ENCODE measurements at places on chromosomes 16 and 17.

DNA sequence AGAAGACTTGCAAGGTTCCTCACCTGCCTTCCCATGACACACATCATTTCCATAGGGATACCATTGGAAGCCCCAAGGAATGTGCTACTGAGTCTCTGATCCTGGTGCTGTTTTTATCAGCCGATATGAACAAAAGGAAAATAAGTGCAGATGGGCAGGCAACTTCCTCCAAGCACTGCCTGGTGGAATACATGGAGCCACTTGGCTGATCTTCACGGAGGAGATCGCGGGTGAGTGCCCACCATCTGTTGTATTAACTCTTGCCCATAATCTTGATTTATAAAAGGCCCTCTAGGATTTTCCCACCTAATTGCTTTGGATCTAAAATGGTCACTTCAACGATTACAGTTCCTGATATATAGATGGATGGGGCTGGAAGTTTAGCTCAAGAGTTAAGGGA lies 24.7 kb upstream of the CDRT15 start:
- DNase-seq = no peak

DNA sequence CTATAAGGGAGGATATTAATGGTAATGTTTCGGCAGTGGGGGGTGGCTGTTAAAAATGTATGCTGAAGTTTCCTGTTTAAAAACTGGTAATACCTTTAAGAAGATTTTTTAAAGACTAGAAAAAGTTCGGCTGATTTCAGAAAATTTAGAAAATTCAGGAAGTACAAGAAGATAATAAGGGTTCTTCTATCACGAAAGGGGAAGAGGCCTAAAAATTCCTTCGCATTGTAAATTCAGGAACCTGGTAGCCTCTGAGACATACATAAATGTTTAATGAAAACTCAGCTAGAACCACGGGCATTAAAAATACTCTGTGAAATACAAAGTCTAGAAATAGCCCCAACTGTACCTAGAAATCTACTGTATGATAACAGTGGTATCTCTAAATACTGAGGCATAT lies 181.2 kb downstream of the PARN start:
- DNase-seq = peak; percentile 26

DNA sequence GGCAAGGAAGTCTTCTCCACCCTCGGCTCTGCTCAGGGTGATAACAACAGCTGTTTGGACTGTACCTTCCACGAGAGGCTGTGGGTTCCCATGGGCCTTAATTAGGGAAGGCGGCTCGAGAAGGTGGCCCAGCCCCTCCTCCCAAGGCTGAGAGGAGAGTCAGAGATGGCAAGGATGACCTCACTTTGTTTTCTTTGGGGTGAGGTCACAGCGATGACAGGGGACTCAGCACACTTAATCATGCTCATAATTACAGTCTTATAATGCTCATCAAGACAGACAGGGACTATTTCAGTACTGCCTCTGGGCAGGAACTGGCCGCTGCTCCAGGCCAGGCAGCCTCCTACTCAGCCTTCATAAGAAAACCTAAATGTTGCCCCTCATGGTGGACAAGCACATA lies 19.7 kb downstream of the WFDC1 start:
- DNase-seq = no peak

GRCh38 chr16:62596584-62596983 lies 560.3 kb upstream of the CDH8 start:
- no peak for DNase-seq

GRCh38 chr17:76659928-76660655 lies 16.5 kb upstream of the ST6GALNAC1 start:
- peak; percentile 49 for DNase-seq

DNA sequence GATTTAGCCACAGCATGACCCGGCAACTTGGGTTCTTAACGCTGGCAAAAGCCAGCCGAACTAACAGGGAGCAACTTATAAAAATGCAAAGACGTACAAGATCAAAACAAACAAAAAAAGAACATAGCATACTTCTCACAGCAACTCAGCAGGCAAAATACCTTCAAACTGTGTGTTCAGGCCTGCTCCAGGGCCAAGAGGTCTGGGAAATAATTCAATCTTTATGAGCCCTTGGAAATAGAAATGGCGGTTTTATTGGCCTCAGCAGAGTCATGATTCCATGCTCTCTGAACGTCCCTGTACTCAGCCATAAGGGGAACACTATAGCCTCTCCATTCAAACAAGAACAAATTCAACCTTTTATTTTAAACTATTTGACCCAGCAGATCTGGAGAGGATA lies 101.3 kb upstream of the C17orf78 start:
- DNase-seq = no peak

DNA sequence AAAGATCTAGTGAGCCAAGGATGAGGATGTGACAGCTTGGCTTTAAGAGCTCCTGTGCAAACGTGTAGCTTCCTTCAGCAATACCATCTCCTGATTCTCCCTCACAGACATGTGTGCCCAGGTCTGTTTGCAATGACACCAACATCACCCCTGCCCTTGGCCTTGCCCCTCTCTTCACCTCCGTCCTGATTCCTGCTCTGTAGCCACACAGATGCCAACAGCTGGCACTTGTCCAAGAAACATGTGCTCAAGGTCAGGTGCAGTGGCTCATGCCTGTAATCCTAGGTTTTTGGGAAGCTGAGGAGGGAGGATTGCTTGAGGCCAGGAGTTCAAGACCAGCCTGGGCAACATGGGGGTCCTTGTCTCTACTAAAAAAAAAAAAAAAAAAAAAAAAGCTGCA lies 103.8 kb upstream of the CRHR1 start:
- DNase-seq = no peak

DNA sequence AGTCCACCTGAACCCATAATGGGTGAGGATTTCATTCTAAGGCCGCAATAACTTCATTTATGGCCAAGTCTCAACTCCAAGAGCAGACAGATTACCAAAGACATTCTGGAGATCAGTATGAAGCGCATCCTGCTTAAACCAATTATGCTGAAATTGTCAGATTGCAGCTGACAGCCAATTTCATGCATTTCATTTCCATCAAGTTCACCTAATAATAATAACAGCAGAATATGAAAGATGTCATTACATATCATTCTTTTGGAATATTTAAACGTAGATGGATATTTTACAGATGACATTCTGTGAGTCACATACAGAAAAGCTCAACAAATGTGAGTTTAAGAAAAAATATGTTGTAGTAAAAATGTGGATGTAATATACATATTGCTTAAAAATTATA lies 54.9 kb upstream of the NACA2 start:
- no peak for DNase-seq

- no peak for DNase-seq
These were observed 113.9 kb downstream of the VPS53 start for GRCh38 chr17:600576-601243.

DNA sequence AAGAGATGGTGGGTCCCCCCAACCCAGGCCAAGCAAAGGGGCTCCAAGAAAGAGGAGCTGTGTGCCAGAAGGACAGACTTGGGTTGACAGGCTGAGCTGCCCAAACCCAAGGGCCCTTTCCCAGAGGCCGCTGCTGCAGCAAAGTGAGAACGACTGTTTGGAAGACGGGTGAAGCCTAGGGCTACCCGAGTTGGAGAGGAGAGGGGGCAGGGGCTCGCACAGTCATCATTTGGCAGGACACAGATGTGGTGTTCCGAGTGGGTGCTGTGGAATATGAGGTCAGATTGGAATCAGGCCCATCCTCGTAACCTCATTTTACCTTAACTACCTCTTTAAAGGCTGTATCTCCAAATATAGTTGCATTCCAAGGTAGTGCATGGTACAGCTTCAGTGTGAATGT lies 5.3 kb upstream of the MFAP4 start:
- no peak for DNase-seq

GRCh38 chr17:72665852-72666851 lies 426.3 kb downstream of the SLC39A11 start:
- DNase-seq = no peak

- DNase-seq = no peak
These were observed 3.5 kb downstream of the PLK1 start for GRCh38 chr16:23682181-23682580.

GRCh38 chr17:43393944-43394482 lies 4.8 kb upstream of the ARL4D start:
- peak; percentile 92 for DNase-seq

DNA sequence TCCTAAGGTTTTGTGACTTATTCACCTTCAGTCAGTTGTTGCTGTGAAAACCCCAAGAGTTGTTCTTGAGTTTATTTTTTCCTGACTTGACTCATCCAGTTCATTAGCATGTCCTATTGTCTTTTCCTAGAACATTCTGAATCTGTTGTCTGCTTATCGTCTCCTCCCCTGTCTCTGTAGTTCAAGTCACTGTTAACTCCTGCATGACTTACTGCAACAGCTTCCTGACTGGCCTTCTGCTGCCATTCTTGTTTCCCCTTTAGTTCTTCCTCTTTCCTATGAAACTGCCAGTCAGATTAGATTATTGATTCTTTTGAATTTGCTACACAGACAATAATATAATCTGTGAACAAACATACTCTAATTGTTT lies 161.5 kb downstream of the FTO start:
- DNase-seq = peak; percentile 90

DNA sequence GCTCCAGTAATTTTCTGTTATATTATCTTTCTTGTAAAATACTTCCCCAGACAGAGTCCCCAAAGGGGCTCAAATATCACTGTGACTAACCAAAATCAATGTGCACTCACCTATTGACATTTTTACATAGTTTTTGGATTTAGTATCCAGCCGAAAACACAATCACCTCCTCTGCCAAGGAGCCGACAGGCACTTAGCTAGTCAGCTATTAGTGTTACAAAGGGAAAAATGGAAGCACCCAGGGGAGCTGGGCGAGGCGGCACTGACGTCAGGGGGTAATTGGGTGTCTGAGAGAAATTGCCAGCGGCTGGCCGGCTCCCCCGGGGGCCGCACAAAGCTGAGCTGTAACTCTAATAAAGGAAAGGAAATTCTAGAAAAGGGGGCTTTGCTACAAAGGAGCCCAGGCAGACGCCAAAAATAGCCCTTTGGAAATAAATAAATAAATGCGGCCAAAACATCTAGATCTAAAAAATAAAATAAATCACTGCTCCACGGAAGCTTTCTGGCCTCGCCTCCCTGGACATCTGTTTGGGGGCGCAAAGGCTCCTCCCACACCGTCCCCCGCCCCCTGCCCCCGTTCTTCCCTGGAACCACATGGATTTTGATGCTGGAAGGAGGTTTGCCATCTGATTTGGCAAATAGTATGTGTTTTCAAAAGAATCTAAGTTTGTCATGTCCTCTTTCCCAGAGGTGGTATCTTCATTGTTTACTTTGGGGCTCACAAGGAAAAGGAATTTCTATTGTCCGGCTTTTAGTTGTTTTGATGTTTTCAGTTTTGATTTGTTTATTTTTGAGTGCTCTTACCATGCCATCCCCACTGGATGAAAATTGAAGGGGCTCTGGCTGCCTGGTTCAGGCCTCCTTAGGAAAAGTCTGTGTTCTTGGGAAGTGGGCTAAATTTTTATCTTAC lies 156.7 kb downstream of the ZNF423 start:
- no peak for DNase-seq

DNA sequence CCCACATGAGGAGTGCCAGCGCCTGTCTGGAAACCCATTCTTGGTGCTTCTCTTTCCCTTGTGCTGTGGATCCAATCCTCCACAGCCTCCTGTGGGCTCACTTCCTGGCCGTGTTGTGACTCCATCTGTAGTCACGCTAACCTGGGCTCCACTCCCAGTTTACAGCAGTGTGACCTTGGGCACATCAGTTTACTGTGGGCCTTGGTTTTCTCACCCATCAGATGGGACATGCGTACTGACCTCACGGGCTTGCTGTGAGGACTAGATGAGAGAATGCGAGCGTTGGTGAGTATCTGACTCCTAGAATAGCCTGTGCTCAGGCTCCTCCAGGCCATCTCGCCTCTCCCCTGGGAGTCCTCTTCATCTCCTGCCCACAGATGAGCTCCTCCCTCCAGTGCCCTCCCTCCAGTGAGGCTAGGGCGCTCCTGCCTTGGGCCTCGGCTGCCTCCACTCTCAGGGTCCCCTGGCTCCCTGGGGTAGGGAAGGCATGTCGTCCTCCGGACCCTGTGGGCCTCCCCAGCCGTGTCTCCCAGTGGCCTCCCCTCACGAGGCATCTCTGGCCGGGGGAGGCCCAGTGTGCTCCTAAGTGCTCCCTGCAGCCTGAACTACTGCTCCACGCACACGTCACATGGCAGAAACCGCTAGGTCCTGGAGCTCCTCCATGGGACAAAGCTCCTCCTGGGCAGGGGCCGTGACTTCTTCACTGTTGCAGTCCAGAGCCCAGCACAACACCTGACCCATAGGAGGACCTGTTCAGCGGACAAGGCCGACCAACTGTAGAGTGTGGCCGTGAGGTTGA lies 5.2 kb upstream of the FOXJ1 start:
- no peak for DNase-seq

GRCh38 chr17:75370286-75370915 lies 35.1 kb downstream of the GRB2 start:
- no peak for DNase-seq

Data from KBM-7 (cell line).